ENCODE measurements at places on chromosomes 7 and 10. TPM values are rescaled to one million over a fixed set of nuclear protein-coding genes. Genes with fewer than 3 reads are reported as not detected.

DNA sequence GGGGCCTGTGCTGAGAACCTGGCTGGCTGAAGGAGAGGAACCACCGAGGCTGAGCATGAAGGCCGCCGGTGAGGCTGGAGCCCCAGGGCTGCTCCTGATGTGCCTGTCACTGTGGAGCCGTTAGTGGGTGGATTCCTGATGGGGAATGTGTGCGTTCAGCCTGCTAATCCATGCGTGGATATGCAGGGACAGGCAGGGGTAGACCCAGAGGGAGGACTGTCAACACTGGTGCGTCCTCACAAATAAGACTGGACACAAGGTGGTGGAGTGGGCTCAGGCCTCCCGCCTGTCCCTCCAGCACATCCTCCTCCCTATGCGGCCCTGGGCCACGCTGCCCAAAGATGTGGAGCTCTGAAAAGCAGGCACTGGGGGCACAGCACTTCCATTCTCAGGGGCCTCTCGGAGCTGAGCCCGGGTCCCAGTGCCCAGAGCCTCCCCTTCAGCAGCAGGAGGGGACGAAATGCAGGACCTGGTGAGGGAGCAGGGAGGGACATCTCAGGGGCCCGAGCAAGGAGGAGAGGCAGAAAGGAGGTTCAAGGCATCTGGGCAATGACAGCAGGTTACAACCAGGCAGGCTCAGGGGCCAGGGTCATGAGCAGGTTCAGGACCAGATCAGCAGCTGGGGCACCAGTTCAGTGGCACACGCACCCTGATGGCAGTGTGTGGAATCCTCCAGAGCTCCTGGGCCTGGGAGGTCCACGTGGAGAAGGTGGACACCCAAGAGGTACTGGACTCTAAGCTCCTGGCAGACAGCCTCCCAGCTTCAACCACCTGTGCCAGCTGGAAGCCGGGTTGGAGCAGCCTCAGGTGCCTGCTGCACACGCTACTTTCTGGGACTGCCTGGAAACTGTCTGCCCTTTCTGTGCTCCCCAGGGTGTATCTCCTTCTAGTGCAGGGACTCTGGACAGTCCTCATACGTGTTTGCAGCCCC is 33.5 kb upstream of the ANTXRL start:
- DNase-seq: no peak

DNA sequence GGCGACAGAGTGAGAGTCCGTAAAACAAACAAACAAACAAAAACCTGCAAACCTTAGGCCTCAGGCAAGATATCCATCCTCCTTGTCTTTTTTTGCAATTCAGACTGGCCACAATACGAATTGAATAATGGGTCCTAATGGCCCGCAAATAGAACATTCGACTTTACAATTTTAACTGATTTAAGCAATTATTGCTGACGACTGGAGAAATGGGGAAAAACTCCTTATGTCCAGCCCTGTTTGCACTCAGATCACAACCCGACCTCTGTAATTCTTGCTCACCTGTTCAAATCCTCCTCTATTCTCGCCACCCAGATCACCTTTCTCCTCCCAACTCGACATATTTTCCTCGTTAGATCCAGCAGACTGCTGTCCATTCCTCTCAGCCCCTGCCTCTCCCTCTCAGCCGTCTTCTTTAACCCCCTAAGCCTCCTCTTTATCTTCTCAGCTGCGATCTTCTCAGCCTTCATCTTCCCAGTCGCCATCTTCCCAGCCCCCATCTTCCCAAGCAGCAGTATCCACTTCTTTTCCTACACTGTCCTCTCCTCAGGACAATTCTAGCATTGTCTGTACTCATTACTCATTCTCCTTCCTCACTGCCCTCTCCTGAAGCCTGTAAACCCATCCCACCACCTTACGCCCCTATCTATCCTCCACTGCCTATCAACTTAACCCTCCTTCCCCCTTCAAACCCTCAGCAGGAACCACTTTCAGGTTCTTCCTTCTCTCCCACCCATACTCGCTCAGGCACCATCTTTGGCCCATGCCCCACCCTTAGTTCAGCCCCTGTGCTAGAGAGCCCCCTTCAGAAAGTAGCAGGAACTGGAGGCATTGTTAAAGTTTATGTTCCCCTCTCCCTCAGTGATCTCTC is 61.8 kb downstream of the LRRC17 start:
- DNase-seq: no peak

DNA sequence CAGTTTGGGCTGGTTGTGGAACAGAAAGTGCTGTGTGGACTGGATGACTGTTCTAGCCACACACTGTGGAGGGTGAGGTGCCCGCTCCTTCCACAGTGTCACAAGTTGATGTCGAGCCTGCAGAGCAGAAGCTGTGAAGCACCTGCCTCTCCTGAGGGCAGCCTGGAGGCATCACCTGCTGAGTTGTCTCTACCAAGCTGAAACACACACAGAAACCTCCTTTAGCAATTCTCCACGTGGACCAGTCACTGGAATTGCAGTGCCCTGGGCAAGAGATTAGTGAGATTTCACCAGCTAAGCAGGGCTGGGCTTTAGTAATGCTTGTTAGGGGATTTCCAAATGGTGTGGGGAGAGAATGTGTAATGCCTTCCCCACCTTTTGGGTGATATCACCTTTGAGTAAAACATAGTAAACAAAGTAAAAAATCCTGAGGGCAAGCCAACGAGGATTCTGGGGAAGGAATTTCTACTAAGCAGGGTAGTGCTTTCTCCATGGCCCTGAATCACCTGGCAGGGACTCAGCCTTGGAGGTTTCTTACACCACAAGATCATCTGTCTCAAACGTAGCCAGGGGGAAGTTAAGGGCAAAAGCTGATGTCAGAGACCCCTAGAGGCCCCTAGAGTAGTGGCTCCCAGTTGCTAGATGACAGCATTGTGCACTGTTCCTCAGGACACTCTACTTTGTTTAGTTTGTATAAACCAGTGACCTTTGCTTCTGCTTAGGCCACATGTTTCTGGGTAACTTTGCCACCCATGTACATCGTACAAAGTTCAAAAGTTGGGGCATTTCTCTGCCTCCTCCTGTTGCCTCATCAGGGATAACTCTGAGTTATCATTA is 233.1 kb upstream of the IGFBP3 start:
- no peak for DNase-seq

DNA sequence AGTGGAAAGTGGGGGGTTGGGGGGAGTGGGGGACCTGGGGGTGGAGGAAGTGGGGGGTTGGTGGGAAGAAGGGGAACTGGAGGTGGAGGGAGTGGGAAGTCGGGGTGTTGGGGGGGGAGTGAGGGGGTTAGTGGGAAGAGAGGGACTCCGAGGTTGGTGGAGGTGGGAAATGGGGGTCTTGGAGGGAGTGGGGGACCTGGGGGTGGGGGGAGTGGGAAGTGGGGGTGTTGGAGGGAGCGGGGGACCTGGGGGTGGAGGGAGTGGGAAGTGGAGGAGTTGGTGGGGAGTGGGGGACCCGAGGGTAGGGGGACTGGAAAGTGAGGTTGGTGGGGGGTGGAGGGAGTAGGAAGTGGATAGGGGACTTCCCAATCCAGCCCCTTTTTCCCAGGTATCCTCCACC is 906 bp upstream of the MMD2 start:
- no peak for DNase-seq

SPDYE8 gene
- polyA plus RNA-seq: not detected

DNA sequence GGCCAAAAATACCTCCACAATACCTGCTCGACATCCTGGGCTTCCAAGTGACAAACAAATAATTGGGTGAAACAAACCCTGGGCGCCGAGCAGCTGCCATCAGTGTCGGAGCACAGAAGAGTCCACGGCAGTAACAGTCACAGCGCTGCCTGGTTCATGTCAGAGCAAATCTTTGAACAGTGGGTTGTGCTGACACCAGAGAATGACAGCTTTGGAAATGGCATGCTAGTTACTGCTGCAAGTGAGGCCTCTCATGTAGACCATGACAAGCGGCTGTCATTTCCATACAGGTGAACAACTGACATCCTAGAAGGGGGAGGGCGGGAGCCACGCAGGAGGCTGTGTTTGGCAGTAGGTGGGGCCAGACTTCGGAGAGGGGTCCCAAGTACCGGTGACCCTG is 420.5 kb upstream of the GALNT17 start:
- no peak for DNase-seq

DNA sequence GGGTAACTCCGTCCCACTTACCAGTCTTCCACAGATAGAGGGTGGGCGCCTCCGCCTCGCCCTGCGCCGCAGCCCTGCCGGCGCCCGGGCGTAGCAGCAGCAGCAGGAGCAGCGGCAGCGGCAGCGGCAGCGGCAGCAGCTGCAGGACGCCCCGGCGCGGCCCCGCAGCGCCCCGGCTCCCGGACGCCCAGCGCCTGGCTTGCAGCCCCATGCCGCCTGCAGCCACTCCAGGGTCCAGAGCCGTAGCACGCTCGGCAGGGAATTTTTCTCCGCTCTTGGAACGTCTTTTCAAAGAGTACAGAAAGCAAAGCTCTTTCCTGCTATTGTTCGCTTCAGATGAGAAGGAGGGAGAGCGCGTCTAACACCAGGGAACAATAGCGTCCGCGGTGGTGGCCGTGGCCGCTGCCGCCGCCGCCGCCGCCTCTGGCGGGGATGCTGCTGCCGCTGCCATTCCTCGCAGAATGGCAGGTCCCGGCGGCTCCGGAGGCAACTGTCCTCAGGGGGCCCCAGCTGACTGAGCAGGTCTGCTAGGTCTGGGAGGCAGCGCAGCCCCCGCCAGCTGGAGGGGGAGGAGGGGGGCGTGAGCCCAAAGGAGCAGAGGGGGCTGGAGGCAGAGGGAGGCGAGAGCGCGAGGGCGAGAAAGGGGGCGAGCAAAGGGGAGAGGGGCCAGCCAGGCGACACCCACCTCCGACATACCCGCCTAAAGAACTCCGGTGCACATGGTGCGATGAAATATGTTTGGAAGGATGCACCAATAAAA is at the start of gene THSD7A:
Gene THSD7A, minus strand, starts transcription at position 463 of the 760 bp plus-strand sequence. Its CDS starts 252 bp downstream, at position 211.
- peak; percentile 87 for DNase-seq

SPDYE11 gene
- not detected for polyA plus RNA-seq

DNA sequence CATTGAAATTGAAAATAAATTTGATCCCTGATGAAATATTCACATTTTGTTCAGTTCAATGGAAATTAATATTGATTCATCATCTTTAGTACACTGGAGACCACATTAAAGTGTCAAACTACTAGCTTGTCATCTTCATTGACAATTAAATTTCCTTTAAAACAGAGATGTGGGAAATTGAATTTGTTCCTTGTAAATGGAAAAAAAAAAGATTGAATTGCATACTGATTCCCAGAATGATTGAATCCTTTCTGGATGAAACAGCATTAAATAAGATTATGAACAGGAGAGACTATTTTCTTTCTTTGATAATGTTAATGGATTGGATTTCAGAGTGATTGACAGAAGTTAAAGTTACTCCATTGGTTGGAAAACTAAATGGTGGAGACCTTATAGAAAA is 241.3 kb upstream of the CNTNAP2 start:
- DNase-seq: no peak

DNA sequence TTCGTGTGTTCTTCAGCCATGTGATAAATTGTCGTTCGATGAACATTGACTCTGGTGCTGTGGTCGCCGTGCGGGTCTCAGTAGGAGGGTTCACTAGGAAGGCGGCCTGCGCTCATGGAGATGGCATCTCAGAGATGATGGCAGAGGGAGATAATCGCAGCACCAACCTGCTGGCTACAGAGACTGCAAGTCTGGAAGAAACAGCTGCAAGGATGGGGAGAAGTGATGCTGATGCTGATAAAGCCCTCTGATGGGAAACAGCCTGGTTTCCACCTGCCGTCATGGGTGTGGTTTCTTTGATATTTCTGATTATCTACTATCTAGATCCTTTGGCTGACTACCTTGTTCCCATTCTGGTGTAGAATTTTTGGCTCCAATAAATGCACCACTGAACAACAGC is 130.5 kb upstream of the ANKRD30A start:
- no peak for DNase-seq

C10orf105 gene
- polyA plus RNA-seq: not detected

GRCh38 chr7:69714886-69715576 is 116.8 kb downstream of the AUTS2 start:
- no peak for DNase-seq

DNA sequence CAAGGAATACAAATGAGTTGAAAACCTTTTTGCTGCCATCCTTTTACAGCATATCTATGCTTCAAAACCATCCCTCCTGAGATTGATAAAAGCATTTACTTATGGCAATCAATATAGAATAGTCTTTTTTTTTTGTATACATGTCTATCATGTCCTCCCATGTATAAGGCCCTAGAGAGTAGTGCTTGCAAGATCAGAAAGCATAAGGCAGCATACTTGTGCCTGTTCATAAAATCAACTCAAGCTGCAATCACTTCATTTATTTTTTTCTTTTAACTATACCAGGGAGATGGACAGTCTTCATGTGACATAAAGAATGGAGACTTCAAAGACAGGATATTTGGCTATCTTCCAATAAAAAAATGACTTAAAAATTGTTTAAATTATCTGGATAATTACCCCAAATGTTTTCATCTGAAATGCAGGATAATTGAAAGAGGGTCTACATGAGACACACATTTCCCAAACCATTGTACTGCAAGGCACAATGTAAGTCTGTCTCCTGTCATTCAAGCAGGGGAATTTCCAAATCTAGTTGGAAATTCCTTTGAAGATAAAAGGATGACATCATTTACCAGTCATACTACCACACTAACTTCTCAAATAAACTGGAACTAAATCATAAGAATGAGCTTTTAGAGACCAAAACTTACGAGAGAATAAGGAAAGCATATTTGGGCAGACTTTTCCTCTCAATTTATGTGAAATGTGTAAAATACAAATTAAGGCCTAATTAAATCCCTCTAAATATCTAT is 22.5 kb downstream of the LRRN3 start:
- DNase-seq: no peak

NEURL1 gene
- polyA plus RNA-seq: 1.2 TPM

SORBS1 gene
- 12.2 TPM for polyA plus RNA-seq

RBP3 gene
- polyA plus RNA-seq: not detected

GRCh38 chr10:130002606-130003005 is 38.5 kb upstream of the EBF3 start:
- DNase-seq: no peak

CALML3 gene
- polyA plus RNA-seq: 15.9 TPM

DNA sequence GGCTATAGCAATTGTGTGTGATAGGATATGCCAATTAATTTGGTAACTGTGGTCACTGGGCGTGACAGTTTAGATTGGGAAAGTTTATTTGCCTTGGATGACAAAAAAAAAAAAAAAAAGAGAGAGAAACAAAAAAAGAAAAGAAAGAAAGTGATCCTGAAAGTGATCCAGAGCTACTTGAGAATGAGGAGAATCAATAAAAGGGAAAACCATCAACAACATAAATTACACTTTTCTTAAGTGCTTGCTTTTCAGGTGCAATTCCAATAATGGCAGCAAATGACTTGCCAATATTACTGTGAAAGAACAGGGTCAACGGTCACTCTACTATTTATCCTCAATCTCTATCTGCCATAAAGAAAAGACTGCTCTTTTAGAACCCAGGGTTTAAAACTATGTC is 191.8 kb upstream of the SEMA3C start:
- DNase-seq: no peak

GRM8 gene
- not detected for polyA plus RNA-seq

GPER1 gene
- polyA plus RNA-seq: 4.8 TPM

DNA sequence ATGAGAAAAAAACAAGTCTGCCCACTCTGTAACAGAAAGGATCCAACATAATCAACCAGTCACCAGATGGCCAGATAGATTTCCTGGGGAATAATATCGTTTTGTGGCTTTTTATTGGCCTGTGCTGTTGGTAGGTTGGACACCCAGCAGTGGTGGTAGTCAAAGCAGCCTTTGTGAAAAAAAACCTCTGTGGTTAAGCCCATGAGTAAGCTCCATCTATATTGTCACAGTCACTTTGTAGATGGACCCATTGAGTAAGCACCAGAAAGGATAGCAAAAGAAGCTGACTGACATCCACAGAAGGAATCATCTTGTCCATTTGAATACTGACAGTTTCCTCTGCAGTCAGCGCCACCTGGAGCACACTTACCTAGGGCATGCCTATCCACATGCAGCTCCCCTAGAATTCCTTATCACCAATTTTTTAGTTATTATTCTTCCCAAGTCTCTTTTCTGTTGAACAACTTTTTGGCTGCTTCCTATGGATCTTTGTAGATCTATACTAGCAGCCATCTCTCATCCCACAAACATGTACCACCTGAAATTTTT is 96.9 kb downstream of the IQUB start:
- DNase-seq: no peak

Measured in kidney (tissue), 22 donors.